Effector memory CD4-positive, alpha-beta T cell (primary cell): ENCODE measurements at places on chromosomes 3 and 15.

DNA sequence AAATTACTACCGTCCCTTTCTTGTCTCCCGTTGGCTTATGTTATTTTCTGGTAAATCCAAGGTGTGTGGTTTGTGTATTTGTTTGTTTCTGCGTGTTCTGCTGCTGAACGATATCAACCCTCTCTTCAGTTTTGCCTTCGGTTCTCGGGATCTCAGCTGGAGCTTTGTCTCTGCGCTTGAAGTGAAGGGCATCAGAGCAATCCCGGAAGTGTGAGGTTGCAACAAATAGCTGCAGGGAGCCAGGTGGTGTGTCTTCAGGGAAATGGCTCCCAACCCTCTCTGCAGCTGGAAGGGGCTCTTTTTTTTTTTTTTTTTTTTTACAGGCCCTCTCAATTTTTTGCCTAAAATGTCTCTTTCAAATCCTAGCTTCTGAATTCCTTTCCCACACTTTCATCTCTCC lies 116.4 kb upstream of the RGMA start:
- H3K4me3 ChIP-seq: no peak overlapping the region
- no peaks in the 10 kb centered on the region for H3K4me1 ChIP-seq
- DNase-seq: no peak
- H3K27ac ChIP-seq: no peak overlapping the region
- no peaks in the 10 kb centered on the region for H3K36me3 ChIP-seq

DNA sequence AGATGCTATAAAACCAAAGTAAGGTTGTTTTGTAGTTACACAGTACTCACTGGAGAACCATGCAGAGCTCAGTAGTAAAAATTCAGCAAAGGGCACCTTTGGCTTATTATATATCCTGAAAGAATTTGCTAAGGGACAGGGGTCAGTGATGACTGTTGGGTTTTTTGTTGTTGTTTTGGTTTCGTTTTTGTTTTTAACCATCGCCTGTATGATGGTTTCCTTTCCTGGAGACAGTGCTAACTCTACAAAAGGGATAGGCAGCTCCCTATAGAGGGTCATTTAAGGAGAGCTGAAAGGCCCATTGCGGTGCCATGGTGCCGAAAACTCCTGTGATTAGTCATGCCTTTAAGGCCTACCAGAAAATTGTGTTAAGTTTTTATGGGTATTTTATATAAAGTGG lies 118.2 kb upstream of the GOLIM4 start:
- H3K36me3 ChIP-seq: no peaks in the 10 kb centered on the region
- no peak for DNase-seq
- H3K4me1 ChIP-seq: no peaks in the 10 kb centered on the region
- H3K27me3 ChIP-seq: no peaks in the 10 kb centered on the region
- no peak overlapping the region for H3K27ac ChIP-seq

GRCh38 chr15:74504418-74504817 lies 36.6 kb upstream of the ARID3B start:
- H3K27me3 ChIP-seq: no peaks in the 10 kb centered on the region
- peaks cover 7% of the 10 kb centered on the region for H3K36me3 ChIP-seq
- no peak overlapping the region for H3K27ac ChIP-seq
- no peak overlapping the region for H3K4me3 ChIP-seq

DNA sequence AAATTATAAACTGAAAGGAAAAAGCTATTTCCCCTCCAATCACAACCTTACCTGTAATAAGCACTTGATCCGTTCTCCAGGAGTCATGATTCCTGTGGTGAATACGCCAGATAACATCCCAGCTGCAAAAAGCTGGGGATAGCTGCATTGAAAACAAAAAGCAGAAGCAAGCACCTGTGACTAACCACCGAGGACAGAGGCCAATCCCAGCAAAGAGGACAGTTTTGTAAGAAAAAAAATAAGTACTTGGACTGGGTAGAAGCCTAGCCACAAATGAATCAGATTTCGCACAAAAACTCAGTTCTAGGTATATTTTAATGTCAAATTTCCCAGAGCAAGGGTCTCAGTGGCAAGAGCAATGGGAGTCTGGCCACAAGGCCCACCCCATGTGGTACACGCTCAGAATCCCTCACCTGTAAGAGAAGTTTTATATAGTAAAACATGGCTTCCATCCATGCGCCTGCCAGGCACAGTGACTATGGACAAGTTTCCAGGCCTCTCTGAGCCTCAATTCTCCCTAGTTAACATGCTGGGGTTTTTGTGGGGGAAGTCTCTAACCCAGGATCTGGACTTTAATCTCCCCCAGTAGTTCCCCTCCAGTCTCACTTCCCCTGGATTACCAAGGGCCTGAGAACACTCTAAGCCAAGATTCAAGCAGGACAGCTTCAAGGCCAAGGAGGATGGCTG lies 19.2 kb downstream of the SLC25A20 start:
- no peaks in the 10 kb centered on the region for H3K4me1 ChIP-seq
- H3K4me3 ChIP-seq: no peak overlapping the region
- H3K27me3 ChIP-seq: no peaks in the 10 kb centered on the region
- H3K27ac ChIP-seq: no peak overlapping the region

GRCh38 chr15:33150431-33150941 lies 44.0 kb downstream of the FMN1 start:
- peaks cover 7% of the 10 kb centered on the region for H3K4me1 ChIP-seq
- no peaks in the 10 kb centered on the region for H3K36me3 ChIP-seq
- no peak overlapping the region for H3K4me3 ChIP-seq

GRCh38 chr3:10723991-10724390 lies 92.0 kb upstream of the SLC6A11 start:
- no peak overlapping the region for H3K4me3 ChIP-seq
- H3K36me3 ChIP-seq: no peaks in the 10 kb centered on the region
- no peak overlapping the region for H3K27ac ChIP-seq

DNA sequence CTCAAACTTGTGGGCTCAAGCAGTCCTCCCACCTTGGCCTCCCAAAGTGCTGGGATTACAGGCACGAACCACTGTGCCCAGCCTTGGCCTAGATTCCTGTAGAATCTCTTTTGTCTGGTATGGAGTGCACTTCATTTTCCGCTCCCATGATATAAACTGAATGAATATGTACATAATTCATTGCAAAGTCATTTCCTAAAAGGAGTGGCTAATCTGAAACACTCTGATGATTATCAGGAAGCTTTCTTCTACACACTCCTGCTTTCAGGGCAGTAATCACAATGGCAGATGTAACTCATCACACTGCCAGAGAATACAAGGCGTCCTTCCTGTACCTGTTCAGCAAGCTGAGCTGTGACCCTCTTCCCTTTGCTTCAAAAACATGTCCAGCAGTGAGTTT lies 28.6 kb downstream of the RLBP1 start:
- H3K27ac ChIP-seq: no peak overlapping the region
- no peaks in the 10 kb centered on the region for H3K27me3 ChIP-seq
- peaks cover 64% of the 10 kb centered on the region for H3K36me3 ChIP-seq
- peaks cover 5% of the 10 kb centered on the region for H3K4me1 ChIP-seq
- DNase-seq: no peak
- H3K4me3 ChIP-seq: no peak overlapping the region

GRCh38 chr3:161171113-161171512 lies 50.0 kb upstream of the NMD3 start:
- peaks cover 2% of the 10 kb centered on the region for H3K27me3 ChIP-seq
- no peak for DNase-seq
- H3K4me3 ChIP-seq: no peak overlapping the region
- no peak overlapping the region for H3K27ac ChIP-seq
- no peaks in the 10 kb centered on the region for H3K36me3 ChIP-seq
